SJCRH30 (cell line): ENCODE measurements at places on chromosomes 7 and 10. TPM values are rescaled to one million over a fixed set of nuclear protein-coding genes. Genes with fewer than 3 reads are reported as not detected.

DNA sequence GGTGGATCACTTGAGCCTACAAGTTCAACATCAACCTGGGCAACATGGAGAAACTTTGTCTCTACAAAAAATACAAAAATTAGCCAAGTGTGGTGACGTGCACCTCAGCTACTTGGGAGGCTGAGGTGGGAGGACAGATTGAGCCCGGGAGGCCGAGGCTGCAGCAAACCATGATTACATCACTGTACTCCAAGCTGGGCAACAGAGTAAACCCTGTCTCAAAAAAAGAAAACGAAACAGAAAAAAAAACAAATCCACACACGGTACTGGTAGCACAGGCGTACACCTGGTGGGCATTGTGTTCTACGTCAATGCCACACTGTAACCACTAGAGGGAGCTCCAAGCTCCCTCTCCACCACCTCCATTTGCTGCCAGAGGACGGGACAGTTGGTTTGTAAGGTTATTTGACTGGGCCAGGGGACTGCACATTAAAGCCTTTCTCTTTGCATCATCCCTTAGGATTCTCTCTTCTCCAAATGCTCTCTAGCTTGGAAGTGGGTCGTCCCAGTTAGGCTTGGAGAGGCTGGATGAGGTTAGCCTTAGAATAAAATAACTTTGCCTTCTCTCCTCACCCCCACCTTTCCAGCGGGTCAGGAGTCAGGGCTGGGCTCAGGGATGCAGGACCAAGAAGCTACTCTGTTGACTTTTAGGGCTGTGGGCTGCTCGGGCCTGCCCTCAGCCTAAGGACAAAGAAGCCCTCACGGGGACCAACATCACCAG, 130.8 kb downstream of the SORBS1 start:
- peak; percentile 44 for DNase-seq

The GAD2 gene
- total RNA-seq, result not detected in 2 replicates

GRCh38 chr10:26217396-26218086, 967 bp downstream of the GAD2 start:
- DNase-seq, result no peak

DNA sequence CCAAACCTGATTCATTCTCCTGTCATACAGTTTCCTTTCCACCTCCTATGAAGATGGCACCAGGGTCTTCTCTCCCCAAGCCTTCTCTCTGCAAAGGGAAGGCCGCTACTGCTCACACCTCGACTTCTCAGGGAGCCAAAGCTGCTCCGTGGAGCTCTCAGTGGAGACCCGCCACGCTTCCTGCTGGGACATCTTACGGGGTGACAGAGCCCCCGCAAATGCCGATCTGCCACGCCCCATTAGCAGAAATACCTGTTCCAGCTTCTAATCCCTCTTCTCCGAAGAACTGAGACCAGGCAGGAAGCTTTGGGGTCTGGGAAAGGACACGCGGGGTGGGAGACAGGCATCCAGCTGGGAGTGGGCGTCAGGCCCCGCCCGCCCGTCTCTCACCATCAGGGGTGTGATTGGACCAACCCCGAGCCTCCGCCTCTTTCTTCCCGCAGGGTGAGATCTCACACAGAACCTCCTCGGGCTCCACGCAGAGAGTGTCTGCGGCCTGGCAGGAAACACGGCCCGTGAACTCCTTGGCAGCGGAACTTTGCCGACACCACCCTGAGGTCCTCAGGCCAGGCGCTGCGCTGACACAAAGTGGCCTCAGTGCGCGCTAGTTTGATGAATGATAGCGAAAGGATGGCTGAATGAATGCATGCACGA, 12.0 kb upstream of the CALML5 start:
- DNase-seq, result no peak

The TMEM178B gene
- total RNA-seq, result 0.63 and 0.73 TPM in 2 replicates

The GSDME gene
- 21.6 and 24.4 TPM in 2 replicates for total RNA-seq

DNA sequence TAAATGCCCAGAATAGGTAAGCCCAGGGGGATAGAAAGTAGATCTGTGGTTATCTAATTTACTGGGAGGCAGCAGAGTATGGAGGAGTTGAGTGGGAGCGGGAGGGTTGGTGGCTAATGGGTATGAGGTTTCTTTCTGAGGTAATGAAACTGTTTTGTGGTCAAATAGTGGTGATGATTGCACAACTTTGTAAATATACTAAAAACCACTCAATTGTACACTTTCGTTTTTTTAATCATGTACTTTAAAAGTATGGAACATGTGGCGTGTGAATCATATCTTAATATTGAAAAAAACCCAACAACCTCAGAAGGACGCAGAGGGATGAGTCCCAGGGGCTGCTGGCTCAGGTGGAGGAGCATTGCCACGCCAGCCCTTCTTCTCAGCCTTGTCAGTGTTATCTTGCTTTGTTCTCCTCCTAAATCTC, 118.1 kb downstream of the WDR11 start:
- DNase-seq, result no peak

DNA sequence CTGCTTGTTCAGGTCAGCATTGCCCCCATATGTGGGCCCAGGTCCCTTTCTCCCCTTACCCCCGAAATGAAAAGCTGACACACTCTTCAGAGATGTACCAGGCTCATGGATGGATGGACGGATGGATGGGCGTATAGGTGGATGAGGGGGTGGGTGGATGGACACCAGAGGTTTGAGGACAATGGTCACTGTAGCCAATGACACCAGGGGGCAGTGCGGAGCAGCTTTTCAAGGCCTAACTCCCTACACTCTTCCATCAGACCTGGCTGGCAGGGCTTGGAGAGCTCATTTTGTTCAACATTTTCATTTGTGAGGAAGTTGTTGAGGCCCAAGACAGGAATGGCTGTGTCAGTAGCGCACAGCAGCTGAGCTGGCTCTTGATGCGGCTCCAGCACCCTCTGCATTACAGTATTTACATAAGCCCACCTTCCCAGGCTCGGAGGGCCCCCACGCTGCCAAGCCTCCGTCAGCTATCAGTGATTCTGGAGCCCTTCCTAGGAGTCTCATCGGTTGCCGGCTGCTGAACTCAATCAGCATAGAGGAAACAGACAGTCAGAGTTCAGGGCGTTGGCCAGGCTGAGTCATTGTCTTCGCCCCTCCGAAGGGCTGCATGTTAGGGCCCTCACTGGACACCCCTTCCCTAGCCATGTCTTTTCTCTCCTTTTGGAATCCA, 11.6 kb upstream of the FFAR4 start:
- peak; percentile 73 for DNase-seq

The ODAD2 gene
- 6.8 and 9.8 TPM in 2 replicates for total RNA-seq

DNA sequence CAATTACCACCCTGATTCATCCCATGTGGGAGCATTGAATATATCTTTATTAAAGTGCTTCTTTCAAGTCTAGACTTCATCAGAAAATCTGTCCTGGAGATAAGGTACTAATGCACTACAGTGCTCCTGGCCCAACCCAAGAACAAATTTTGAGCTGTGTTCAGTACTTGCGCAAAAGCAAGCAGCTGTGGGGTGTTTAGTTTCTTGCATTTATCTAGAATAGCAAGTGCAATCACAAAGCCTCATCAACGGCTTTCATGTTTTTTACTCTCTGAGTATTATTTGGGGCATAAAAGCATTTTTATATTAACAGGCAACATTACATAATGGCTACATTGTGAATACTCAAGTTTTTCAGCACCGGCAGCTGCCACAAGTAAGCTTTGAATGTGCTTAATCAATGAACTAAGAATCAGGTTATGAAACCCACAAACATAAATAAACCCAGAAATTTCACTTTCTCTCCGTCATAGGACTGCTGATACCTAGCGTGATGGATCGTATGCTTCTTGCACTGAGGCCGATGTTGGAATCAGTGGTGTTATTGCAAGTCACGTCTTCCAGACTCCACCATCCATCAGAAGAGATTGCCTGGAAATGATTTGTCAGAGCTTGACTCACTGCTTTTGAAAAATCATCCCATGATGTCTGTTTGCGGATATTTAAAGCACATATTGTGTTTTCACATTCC, 113.1 kb downstream of the CTTNBP2 start:
- no peak for DNase-seq

DNA sequence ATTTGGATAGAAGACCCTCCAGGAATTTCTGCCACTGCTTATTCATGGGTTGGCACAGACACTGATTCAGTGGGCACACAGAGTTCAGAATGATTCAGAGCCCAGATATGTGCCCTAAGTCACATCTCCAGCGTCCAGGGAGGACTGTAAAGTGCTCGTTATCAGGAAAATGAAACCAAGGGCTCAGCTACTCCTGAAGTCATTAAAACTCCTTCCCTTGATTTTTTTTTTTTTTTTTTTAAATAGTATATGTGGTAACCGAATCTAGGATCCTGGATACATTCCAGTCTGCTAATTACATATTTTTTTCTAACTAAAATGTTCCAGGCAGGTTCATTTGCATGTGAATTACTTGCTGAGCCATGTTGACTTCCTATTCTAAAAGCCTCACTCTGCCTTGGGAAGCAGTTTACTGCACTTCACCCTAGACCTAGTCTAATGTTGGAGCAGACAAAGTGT, 34.7 kb downstream of the MET start:
- DNase-seq, result no peak
